ENCODE measurements at places on chromosomes 5 and 9.

- peak; percentile 92 for DNase-seq
These were observed at the start of gene SMIM3 for GRCh38 chr5:150778517-150779396. Gene SMIM3 (plus strand): TSS chr5:150778757. CDS start chr5:150795441, 16,684 bp downstream.

DNA sequence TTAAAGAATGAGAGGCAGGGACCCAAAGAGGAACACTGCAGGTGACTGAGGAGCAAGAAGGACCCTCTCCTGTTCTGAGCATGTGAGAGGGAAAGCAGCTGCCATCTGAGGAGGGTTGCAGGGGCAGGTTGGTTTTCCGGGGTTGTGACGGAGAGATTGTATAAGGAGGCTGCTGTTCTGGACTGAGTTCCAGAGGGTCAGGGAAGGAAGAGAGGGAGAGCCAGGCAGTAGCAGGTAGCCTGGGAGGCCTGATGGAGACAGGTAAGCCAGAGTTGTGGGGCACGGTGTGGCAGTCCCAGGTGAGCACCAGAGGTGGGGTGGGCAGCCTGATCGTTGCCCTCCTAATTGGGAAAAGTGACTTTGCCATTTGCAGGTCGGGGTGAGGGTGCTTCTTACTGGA lies 9.8 kb downstream of the CCT5 start:
- DNase-seq: no peak

DNA sequence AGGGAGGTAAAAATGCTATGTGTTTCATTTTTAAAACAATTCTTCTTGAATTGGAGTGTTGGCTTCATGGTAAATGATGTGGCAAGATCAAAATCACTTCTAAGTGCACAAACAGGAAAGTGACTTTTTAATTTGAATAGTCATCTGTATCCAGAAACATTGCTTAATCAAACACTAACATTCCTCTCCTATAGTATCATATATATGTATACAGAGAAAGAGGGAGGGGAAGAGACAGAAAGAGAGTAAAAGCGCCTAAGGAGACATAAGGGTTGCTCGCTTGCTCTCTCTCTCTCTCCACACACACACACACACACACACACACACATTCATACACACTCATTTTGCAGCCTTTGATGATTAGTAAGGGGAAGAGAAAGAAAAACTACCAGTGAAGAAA lies 95.4 kb upstream of the PRDM9 start:
- DNase-seq: no peak

- DNase-seq: peak; percentile 45
These were observed 610.9 kb downstream of the RAB3C start for GRCh38 chr5:59193616-59194319.

- DNase-seq: no peak
These were observed 18.8 kb downstream of the RAPGEF1 start for GRCh38 chr9:131721076-131721475.

- DNase-seq: peak; percentile 85
These were observed 43.8 kb downstream of the ANKRD33B start for GRCh38 chr5:10607666-10608073.

GRCh38 chr9:115373000-115373709 lies 255.2 kb upstream of the TNC start:
- no peak for DNase-seq

DNA sequence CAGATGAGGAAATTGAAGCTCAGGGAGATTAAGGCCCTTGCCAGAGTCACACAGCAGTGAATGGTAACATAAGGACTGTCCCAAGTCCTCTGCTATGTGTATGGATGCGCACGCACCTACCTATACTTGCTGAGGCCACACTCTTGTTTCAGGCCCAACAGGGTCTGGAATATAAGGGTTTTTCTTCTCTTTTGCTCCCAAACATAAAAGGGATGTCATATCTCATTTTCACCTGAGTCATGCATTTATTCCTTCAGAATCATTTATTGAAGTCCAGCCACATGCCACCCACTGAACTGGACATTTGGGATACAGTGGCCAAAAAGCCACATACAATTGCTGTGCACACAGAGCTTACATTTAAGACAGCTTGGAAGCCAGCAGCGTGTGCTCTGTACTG lies 92.0 kb downstream of the SH3TC2 start:
- no peak for DNase-seq

DNA sequence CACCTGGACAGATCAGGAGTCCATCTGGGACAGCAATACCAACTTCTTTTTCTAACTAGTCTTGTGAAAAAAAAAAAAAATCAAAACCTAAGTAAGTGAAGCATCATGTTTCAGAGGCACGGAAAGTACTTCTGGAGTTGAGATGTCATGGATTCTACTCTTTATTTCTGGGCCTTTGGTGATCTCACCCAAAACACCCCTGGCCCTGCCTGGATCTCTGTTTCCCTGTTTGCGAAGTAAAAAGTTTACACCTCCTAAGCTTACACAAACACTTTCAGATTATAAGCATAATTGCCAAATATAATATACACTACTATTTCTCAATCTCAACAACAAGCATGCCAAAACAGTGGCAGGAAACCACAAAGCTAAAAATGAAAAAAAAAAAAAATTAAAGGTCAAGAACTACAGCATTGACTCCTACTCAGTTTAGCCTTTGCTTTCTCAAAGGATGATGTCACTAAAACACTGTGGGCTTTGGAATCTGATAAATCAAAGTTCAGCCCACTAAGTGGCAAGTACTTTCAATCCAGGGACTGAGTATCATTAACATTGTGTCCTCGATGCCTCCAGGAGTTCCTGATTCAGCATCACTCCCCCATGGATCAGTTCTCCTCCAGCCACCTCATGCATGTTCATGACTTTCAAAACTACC lies 291.9 kb downstream of the NFIB start:
- DNase-seq: no peak

All from umbilical cord (tissue), 2 donors.